ENCODE measurements at places on chromosomes 2 and 18.

DNA sequence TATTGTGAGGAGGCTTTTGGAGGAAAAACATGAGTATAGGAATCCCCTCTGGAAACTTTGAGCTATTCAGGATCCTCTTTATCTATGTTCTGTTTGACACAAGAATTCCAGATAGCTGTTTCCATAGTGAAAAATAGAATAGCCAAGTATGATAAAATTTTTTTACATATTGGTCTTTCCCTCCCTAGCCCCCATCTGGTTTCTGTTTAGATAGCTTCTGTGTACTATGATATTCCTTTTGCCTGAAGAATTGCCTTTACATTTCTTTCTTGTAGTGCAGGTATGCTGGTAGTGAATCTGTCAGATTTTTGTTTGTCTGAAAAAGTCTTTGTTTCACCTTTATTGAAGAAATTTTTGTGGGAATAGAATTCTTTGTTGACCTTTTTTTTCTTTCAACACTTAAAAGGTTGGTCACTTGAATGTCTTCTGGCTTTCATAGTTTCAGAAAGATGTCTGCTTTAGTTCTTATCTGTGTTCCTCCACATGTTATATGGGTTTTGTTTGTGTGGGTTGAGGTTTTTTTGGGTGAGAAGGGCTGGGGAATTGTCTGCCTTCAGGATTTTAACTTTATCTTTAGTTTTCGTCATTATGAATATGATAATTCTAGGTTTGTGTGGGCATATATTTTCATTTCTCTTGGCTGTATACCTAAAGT, 29.9 kb upstream of the FBLN7 start:
- DNase-seq = no peak

DNA sequence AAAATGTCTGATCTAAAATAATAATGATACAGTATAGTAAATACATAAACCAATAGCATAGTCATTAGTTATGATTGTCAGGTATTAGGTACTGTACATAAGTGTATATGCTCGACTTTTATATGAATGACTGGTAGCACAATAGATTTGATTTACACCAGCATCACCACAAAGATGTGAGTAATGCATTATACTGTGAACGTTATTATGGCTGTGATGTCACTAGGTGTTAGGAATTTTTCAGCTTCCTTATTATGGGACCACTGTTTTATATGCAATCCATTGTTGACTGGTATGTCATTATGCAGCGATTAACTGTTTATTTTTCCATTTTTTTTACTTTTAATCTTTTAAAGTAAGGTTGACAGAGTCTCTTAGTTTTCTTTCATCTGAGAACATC, 23.7 kb downstream of the ATP9B start:
- DNase-seq = no peak

GRCh38 chr2:65435625-65436168, 3.3 kb upstream of the SPRED2 start:
- DNase-seq = peak; percentile 83

DNA sequence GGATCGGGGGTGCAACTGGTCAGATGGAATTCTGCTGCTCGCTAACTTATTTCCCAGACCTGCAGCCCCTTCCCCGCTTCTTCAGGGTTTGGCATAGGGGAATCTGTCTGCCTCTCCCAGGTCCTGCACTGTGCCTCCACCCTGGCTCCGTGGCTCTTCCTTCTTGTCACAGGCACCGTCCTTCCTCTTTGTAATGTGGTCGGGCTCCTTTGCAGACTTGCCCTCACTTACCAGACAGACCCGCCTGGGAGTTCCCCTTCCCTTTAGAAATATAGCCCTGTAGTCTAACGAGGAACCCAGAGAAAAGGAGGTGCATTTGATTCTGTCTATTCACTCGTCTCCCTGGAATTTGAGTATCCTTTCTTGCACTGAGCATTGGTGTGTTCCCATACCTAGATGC, 63.9 kb upstream of the PAX8 start:
- no peak for DNase-seq

GRCh38 chr2:26988058-26988860, 17.8 kb downstream of the MAPRE3 start:
- DNase-seq = no peak

DNA sequence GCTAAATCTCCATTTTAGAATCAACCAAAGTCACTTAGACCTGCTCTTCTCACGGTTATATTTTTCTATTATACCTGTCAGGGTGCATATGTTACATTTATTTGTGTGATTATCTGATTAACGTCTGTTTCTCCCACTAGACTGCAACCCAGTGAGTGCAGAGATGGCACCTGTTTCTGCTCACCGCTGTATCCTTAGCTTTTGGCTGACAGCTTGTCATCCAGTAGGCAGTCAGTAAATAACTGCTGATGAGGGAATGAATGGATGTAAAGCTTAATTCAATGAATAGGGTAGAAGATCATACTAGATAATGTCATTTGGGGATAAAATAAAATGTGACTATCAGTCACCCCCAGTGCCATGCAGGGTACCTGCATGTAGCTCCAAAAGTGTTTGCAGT, 6.9 kb upstream of the CHRNA1 start:
- DNase-seq = no peak

- no peak for DNase-seq
Observed at GRCh38 chr2:65885266-65885665, 452.9 kb upstream of the SPRED2 start.
